ENCODE measurements at places on chromosomes 12 and 14.
A peak's percentile ranks its signal among the peaks of the same experiment; 100 is the strongest.

GRCh38 chr12:3529281-3529680 is 38.3 kb downstream of the PRMT8 start:
- no peak for DNase-seq

DNA sequence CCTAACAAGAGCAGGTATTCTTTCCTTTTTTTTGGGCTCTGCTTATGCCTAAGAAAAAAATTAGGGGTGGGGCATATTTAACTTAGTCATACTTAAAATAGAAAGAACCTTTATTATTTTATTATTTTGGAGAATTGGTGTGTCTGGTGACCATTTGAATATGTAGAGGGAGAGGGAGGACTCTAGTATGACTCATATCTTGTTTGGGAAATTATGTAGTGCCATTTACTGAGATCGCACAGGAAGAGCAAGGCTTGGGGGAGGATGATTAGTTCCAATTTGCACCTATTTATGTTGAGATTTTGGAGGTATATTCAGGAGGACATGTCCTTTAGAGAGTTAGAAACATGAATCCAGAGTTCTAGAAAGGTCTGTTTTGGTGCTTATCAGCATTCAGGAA is 9.9 kb downstream of the ZNF410 start:
- no peak for DNase-seq

DNA sequence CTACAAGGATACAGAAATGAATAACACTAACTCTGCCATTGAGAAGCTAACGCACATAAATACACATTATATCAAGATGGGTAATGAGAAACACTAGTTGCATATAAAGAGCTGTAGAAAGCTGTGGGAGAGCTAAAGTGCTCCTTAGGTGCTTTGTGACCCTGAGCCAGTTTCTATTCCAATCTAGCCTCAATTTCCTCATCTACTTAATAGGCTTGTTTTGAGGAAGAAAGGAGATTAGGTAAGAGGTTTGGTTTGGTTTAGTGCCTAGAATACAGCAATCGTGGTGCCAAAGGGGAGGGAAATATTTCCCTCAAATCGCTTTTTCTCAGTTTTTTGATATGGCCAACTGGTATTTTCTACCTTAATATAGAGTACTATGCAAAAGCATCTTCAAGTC is 994 bp downstream of the SRP54 start:
- DNase-seq, result no peak

DNA sequence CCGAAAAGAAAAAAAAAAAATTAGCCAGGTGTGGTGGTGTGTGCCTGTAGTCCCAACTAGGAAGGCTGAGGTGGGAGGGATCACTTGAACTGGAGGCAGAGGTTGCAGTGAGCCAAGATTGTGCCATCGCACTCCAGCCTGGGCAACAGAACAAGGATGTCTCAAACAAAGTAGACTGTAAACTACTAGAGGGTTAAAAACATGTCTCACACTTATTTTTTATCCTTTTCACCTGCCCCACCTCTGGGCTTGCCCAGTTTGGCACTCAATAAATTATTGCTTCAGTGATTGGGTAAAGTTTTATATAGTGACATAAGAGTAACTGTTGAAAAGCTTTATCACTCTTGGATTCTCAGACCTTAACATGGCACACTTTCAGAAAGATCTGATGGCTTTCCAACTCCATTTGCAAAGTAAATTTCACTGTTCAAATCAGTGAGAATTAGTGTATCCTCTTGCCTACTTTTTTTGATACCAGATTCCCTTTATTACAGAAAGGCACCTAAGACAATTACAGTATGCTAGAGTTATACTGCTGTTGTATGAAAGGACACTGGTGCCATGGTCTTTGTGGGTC is 56.3 kb upstream of the NPFF start:
- no peak for DNase-seq

DNA sequence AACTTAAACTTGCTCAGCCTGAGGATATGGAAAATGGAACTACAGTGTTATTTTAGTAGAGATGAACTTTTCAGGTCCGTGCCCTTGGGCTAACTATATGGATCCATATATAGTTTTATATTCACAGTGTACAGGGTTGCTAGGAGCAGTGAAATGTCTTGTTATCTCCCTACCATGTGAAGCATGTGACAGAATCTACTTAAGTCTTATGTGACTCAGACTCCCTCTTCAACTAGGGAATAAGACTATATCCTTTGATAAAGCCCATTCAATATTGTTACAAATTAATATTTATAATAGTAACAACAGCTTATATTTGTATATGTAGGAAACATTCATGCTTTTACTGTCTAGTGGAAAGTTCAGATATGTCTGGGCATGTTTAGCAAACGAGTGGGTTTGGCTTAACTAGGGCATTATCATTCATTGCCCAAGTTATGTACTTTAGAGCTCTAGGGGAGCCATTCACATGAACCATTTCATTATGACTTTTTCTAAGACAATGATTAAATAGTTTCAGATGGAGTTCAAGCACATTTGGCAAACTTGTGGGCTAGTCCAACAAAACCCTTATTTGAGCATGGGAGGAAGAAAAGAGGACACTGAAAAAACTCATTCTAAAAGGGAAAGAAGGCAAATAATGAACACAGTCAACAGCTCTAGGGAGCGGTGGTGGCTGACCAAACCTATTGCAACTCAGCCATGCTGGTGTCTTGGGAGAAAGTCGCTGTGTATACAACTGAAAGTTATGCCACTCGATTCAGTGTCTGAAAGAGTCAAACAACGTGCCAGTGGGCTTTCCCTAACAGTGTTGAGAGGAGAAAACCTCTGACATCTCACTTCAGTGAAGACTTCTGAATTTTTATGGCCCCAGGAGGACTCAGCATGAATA is 305.9 kb upstream of the G2E3 start:
- no peak for DNase-seq

DNA sequence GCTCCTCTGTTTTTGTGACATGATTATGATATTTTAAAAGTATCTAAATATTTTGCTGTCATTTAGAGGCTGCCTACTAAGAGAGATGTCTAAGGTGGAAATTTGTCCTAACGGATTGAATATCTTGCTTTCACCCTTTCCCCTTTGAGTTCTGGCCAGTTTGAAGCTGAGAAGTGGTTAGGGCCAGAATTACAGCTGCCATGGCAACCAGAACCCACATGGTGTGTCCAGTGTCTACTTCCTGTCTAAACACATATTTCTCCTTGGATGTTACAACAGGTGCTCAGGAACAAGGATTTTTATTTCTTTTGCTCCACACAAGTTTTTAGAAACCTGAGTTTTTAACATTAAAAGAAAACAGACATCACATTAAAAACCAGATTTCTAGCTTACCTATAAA is 335.1 kb upstream of the OR4E1 start:
- DNase-seq, result no peak

GRCh38 chr14:101872346-101872745 is 92.0 kb upstream of the DYNC1H1 start:
- DNase-seq, result no peak

- no peak for DNase-seq
Observed at GRCh38 chr12:51797301-51797700, 51.2 kb downstream of the FIGNL2 start.

GRCh38 chr12:124008595-124008994 is 35.6 kb downstream of the ZNF664 start:
- no peak for DNase-seq

DNA sequence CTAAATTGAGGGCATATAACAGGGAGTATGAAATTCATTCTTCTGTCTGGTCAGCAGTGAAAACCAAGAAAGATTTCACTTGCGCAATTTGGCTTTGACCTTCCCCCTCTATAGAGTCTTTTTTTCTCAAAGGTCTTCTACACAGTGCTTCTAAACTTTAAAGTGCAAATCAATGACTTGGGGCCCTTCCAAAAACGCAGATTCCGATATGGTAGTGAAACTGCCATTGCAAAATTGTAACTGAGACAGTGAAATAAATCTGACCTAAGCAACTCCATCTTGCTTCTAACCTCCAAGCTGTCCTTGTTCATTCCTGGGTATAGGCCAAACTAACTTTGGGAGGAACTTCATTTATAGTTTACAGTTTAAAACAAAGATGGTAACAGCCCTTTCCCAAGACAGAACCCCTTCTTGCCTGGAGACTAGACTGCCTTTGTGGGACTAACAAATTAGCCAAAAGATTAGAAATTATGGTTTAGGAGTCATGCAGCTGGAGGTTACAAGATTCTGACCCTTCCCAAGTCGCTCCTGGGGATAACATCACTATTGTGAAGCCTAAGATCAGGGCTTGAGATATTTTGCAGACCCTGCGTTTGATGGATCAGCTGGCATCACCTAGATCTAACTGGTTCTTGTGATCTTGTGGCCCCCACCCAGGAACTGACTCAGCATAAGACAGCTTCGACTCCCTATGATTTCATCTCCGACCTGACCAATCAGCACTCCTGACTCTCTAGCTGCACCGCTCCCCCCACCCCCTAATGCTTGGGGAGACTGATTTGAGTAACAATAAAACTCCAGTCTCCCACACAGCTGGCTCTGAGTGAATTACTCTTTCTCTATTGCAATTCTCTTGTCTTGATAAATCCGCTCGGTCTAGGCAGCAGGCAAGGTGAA is 5.0 kb downstream of the SLC25A21 start:
- no peak for DNase-seq

DNA sequence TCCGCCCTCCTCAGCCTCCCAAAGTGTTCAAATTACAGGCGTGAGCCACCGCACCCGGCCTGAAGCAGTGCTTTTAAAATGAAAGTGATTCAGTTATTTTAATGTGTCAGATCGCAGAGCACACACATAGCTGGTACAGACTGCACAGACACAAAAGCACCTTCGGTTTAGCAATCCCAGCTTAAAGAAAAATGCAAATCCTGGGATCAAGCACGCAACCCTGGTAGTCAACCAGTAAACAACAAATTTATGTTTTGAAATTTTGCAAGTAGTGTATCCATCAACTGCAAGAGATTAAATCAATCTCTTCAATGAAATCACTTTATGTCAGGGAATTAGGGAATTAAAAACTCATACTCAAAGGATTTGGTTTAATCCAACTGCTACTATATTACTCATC is 28.4 kb downstream of the SLC38A1 start:
- DNase-seq, result no peak

DNA sequence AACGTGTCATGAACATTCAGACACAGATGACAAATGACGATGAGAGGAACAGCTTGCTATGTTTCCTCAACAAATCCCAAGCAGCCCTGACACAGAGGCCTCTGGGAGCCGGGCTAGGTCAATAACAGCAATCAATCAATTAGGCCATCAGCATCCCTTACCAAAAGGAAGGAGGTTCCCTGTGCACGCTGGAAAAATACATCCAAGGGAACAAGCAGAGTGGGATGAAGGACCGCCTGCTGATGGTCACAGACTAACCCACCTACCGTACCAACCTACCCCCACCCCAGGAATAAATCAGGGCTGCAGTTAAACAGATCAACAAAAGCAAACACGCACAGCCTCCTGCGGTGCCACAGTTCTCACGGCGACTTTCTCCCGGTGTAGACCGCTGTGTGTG is 265.1 kb upstream of the SFSWAP start:
- DNase-seq, result no peak

DNA sequence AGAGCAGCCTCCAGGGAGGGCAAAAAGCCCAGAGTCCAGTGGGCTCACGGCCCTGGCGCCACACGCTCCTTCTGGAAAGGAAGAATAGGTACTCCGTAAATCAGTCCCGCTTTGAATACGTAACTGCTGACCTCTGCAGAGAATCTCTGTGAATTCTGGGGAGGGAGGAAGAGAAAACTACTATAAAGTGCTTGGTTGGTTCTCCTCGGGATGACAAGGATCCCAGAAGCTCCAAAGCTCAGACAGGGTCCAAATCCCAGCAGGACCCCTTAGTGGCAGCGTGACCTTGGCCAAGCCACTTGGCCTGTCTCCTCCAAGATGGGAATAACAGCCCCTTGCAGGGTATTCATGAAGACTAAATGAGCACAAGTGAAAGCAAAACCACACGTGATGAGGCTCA is 31.7 kb downstream of the ANO2 start:
- DNase-seq, result no peak

DNA sequence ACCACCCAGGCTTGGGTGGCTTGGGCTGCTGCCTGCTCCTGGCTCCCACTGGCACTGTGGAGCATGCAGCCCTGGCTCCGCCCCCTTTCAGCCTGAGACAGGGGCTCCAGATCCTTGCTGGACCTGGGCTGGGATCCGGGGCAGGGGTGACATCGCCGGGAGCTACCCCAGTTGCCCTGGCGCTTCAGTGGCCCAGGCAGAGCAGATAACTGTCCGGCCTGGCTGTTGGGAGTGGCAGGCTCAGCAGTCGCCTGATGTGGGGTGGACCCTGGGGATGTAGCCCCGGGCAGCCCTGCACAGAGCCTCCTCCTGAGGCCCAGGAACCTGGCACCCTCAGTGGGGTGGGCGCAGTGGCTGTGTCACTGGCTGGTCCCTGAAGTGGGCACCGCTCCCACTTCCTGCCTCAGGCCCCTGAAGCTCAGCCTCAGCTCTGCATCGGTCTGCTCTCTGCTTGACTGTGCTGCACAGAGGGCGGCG is 57.9 kb downstream of the FUT8 start:
- DNase-seq, result no peak

GRCh38 chr12:4164559-4165558 is 108.7 kb upstream of the CCND2 start:
- peak; percentile 64 for DNase-seq

GRCh38 chr12:50224026-50224692 is 57.0 kb upstream of the CERS5 start:
- DNase-seq, result peak; percentile 48

DNA sequence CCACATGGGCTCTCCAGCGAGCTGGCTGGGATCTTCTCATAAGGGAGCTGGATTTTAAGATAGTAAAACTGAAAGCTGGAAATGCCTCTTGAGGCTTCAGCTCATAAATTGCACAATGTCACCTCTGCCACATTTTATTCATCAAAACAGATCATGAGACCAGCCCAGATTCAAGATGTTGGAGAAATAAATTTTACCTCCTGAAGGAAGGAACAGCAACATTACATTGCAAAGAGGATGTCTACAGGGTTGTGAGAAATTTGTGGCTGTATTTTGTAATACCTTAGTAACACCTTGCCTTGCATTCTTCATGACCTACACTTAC is 43.1 kb upstream of the KRR1 start:
- DNase-seq, result no peak

GRCh38 chr12:16034136-16034817 is 123.1 kb downstream of the DERA start:
- no peak for DNase-seq

DNA sequence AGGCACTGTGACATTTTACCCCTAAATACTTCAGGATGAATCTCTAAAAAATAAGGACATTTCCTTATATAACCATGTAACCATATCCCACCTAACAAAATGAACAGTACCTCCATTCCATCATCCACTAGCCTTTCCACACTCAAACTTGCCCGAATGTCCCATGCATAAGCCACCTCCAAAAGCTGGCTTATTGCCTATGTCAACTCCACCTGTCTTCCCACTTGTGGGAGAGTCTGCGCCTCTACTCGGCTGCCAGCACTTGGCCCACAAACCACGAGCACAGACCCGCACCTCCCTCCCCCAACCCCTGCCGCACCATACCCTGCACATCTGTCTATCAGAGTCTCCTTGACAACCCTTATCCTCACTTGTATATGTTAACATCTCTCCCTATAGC is 165.8 kb downstream of the CALM1 start:
- no peak for DNase-seq

GRCh38 chr12:56160193-56160763 is 2.1 kb downstream of the MYL6 start:
- DNase-seq, result peak; percentile 67

GRCh38 chr14:23704890-23705289 is 68.7 kb downstream of the DHRS2 start:
- no peak for DNase-seq

Data from stimulated activated CD4-positive, alpha-beta T cell treated with anti-CD3 and anti-CD28 coated beads, Interleukin-2, amount 100 ng/mL, for 24 hours (primary cell).